Adrenal gland (tissue), 19 donors: ENCODE measurements at places on chromosomes 16 and 17. TPM values are rescaled to one million over a fixed set of nuclear protein-coding genes. Genes with fewer than 3 reads are reported as not detected.

The SDR42E2 gene
- 0.10 TPM for polyA plus RNA-seq

The GPR139 gene
- polyA plus RNA-seq: not detected

DNA sequence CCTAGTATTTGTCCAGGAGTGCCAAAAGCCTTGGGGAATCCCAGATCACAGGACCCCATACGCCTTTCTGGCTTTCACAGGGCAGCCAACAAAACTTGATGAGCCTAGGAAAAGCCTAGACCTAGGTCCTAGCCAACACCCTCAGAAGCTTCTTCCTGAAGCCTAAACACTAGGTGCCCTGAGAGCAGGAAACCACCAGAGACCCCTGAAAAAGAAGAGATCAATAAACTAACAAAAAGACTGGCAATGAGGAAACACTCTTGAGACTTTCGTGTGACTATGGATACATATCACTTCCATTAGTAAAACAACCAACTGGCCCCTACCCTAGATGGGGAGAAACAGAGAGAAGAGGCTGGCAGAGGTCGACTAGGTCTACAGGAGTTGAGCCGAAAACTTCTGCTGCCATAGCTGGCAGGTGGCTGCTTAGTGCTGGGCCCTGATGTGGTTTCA is 1.2 kb downstream of the ORMDL3 start:
- DNase-seq: no peak

DNA sequence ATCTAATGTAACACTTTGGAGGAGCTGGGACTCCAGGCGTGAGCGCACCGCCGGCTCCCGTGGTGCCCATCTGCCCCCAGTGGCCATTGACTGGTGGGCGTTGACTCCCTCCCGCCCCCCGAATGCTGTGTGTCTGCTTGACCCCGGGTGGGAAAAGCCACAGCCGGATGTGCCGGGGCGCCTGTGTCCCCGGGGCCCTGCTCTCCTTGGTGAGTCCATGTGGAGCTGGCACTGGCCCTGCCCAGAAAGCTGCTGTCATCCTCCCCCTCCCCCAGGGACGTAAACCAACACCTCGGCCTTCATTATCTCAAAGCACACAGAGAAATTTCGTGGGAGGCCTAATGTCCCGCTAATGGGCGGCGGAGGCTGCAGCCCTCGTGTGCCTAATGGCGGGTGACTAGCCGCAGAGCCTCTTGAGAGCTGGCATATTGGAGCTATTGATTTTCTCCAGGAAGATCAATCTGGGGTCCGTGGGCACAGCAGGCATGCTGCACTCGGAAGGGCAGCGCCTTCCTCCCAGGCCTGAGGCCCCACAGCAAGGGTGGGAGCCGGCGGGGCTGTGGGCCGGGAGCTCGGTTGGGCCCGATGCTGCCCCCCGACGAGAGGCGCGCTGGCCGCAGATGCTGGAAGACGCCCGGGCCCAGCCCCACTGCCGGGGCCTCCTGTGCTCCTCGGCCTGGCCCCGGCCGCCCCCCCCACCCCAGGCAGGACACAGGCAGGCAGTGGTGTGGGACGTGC is 4.0 kb upstream of the PERCC1 start:
- no peak for DNase-seq

GRCh38 chr17:45828582-45829133 is 16.0 kb upstream of the SPPL2C start:
- DNase-seq: no peak

DNA sequence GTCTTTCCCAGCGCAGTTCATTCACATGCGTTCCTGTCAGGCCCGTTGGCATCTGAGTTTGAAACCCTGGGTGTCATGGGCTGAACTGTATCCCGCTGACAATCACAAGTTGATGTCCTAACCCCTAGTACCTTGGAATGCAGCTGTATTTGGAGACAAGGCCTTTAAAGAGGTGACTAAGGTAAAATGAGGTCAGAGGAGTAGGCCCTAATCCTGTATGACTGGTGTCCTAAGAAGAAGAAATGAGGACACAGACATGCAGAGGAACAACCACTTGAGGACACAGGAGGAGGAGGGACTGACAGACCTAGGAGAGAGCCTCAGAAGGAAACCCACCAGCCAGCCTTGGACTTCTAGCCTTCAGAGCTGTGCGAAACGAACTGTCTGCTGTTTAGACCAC is 33.1 kb downstream of the TRPV2 start:
- DNase-seq: no peak
